ENCODE measurements at places on chromosomes 6 and 20.

- DNase-seq, result no peak
Measured at GRCh38 chr20:16575390-16576140, 2.3 kb upstream of the KIF16B start.

GRCh38 chr20:63749597-63750508, 10.3 kb downstream of the SLC2A4RG start:
- DNase-seq, result no peak

GRCh38 chr20:41697861-41698559, 79.8 kb upstream of the CHD6 start:
- DNase-seq, result peak; percentile 27

- DNase-seq, result no peak
Measured at GRCh38 chr20:15865553-15865952, 707.7 kb downstream of the KIF16B start.

GRCh38 chr20:8473459-8473858, 341.4 kb downstream of the PLCB1 start:
- DNase-seq, result no peak

- DNase-seq, result peak; percentile 31
Measured at GRCh38 chr20:50385733-50386640, 124.2 kb upstream of the PTPN1 start.

- no peak for DNase-seq
Measured at GRCh38 chr6:155212616-155213380, 51.0 kb upstream of the CLDN20 start.

- DNase-seq, result peak; percentile 10
Measured at GRCh38 chr6:128327890-128328289, 192.5 kb downstream of the PTPRK start.

DNA sequence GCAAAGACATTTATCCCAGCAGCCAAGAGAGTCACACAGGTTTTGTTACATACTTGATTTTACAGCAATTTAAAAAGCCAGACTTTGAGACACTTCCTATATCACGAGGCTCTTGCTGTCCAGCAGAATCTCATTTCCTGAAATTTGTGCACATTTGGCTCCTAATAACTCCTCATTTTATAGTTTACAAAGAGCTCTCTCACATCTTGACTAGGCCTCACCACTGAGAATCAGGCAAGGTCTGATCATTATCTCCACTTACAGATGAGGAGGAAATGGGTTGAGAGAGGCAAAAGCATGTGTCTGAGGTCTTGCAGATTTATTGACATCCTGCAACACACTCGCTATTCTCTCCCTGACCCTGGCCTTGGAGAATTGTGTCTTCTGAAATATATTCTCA, 426.8 kb downstream of the MAFB start:
- DNase-seq, result no peak

DNA sequence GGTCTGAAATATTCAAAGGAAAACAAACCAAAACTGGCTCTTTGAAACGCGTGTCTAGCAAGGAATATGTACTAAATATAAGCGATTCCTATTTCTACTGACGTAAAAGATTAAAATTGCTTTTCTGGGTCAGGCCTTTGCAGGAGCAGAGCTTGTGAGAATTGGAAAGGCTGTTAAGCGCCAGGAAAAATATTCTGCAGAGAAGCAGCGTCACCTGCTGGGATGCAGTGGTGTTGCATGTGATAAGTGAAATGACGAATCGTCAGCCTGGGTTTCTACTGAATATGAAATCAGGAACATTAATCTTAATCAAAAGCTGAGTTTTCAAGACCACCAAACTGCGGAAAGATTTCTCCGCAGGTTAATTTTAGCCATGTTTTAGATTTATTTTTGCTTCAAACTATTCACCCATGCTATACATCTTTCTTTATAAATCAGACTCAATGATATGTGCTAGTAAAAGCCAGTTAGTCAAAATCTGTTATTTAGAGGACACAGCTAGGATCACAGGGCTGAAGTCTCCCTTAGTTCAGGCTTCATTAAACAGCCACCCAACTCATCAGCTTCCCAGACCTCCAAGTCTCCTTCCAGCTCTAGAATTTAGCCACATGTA, 67.4 kb downstream of the ALDH8A1 start:
- DNase-seq, result peak; percentile 11

- no peak for DNase-seq
Measured at GRCh38 chr6:71080133-71080532, 123.3 kb upstream of the B3GAT2 start.

DNA sequence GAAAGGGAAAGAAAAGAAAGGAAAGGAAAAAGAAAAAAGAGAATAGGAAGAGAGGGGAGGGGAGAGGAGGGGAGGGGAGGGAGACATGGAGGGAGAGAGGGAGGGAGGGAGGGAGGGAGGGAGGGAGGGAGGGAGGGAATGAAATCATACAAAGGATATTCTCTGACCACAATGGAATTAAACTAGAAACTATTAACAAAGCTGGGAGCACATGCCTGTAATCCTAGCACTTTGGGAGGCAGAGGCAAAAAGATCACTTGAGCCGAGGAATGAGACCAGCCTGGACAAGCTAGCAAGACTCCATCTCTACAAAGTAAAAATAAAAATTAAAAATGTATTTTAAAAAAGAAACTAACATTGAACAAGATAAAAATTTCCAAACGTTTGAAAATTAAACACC, 62.8 kb downstream of the ILRUN start:
- no peak for DNase-seq

Data from activated CD4-positive, alpha-beta T cell treated with anti-CD3 and anti-CD28 coated beads for 4 hours (primary cell).